ENCODE measurements at places on chromosomes 1 and 21. TPM values are rescaled to one million over a fixed set of nuclear protein-coding genes. Genes with fewer than 3 reads are reported as not detected.

LCE2B gene
- not detected for total RNA-seq

F3 gene
- total RNA-seq = 11.8 TPM

CLCNKB gene
- not detected for total RNA-seq

DNASE2B gene
- total RNA-seq = not detected

PTPN7 gene
- not detected for total RNA-seq

GOLT1A gene
- not detected for total RNA-seq

TSPEAR gene
- not detected for total RNA-seq

SLC44A5 gene
- total RNA-seq = 0.08 TPM
